ENCODE measurements at places on chromosomes 3 and 15.
A peak's percentile ranks its signal among the peaks of the same experiment; 100 is the strongest.

- DNase-seq = no peak
Observed at GRCh38 chr3:39638301-39638700, 170.8 kb downstream of the MOBP start.

DNA sequence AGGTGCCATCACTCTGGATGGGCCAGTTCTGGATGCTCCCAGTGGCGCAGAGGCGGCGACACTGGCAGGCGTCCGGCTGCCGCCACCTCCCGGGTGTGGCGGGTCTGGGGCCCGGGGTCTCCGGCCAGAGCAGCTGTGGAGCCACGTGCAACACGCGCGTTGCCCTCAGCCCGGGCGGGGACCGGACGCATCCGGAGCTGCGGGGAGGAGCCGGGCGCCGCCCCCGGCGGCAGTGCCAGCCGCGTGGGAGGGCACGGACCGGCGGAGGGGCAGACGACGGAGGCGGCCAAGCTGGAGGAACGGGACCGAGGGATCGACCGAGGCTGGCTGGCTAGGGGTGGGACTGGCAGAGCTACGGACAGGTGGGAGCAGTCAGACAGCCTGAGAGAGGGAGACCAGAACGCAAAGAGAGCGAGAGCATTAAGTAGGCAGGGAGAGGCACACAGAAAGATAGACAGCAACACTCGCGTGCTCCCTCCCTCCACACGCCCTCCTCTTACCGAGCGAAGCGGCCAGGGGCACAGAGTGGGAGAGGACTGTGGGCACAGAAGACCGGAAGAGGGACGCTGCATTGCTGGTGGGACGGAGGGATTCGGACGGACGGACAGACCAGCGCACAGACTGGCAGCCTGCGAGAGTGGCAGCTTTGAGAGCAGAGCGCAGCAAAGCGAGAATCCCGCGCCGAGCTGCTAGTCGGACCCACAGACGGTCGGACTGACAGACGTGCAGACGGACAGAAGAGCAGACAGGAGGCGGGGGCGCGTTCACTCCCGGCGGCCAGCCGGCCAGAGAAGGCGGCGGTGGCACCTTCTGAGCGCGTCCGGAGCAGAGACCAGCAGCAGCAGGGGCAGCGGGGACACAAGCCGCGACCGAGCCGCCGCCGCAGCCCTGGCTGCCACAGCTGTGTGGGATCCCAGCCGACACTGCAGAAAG is at the start of gene ARPP21:
Gene ARPP21 (plus strand): TSS at position 272 of the 933 bp plus-strand sequence. CDS start 42,227 bp downstream, outside the sequence.
- DNase-seq = no peak

GRCh38 chr3:74564560-74564959 is 49.9 kb downstream of the CNTN3 start:
- DNase-seq = peak; percentile 15

DNA sequence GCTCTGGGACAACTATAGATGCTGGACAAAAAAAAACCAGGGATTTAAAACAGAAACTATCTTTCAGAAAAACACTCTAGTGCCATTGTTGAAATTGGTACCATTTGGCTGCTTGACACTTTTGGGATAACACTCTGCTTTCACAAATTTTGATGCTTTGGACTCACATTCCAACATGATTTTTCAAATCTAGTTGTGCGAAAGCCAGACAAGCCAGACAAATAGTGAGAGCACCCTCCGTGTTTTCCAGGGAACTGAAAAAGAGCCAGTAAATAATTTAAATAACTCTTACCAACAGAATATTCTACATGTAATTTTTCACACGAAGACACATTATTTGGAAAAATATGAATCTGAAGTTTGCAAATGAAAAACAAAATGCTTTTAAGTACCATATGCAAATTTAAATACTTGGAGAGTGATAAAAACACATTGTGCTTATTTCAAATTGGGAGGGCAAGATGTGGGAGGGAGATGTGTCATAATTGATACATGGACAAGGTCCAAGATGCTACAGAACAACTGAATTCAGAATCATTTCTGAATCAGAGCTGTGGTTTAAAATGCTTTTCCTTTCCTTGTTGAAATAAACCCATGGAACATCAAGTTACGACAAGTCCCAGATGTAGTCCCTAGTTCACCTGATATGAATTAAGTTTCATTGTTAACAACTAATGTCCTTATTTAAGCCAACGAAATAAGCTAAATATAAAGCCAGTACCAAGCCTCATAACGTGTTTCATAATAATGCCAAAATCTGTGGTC is 144.2 kb upstream of the SOX2 start:
- no peak for DNase-seq

GRCh38 chr3:52243791-52244628 is 1.5 kb upstream of the PPM1M start:
- DNase-seq = peak; percentile 23

- DNase-seq = no peak
Observed at GRCh38 chr15:101614761-101615160, 37.4 kb downstream of the TM2D3 start.

GRCh38 chr3:171552531-171552930 is 92.3 kb upstream of the TNIK start:
- no peak for DNase-seq

GRCh38 chr3:113438224-113438623 is 3.1 kb downstream of the CFAP44 start:
- DNase-seq = no peak

- DNase-seq = no peak
Observed at GRCh38 chr3:128283421-128283820, 130.1 kb downstream of the EEFSEC start.

- DNase-seq = peak; percentile 87
Observed at GRCh38 chr3:73786321-73786807, 161.6 kb upstream of the PDZRN3 start.

DNA sequence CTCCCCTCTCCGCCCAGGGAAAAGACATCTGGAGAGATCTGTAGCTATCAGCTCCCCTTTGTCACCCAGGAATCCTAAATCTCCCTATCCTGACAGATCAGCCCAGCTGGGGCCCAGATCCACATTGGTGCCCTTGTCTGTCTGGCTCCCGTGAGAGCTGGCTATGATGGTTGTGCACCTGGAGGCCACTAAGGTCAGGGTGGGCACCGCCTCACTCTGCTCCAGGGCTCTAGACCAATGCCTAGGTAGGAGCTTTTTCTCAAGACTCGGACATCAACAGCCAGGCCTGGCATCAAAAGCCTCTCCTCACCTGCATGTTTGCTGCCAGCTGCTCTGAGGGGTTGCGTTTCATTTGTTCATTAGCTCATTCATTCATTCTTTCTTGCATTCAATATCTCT is 142.7 kb downstream of the SMAD6 start:
- DNase-seq = no peak

DNA sequence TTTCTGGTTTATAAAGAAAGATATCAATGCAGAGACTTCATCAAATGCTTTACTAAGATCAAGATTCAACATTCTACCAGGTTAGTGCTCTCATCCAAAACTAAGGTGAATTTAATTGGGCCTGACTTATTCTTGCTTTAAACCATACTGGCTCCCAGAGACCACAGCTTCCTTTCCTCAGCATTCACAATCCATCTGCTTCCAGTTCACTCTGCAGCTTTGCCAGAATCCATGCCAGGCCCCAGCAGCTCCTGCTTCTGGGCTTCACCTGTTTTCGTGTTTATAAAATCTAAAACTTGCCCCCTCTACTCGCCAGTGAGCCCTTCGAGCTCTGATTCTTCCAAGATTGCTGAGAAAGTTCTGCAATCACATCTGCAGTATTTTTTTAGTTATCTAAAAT is 2.3 kb downstream of the CPB1 start:
- DNase-seq = no peak

DNA sequence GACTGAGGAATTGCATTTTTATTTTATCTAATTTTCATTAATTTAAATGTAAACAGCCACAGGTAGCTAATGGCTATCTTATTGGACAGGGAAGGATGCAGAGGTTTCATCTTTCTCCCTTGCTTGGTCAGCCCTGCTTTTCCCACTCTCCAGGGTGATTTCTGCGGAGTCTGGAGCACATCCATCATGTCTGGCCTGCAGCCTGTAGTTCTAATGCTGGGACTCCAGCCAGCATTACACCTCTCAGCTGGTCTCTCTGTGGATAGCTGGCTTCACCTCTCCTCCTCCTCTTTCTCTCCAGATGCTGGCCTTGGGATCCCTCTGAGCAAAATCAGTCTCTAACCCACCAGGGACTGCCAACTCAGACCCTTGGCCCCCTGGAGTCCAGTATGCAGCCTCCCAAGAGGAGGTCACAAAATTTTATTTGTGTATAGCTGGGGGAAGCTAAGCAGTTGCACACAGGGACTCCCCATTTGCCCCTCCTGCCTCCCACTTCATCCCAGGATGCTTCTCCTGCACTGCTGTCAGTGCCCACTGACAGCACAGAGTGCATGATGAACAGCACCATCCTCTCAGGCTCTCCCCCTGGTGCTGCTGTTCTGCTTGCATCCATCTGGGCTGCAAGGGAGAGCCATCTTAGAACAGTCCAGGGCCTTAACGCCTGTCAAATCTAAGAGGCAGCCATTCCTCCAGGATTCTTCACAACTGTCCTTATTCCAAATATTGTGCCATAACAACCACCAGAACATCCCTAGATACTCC is 1.7 kb downstream of the BFSP2 start:
- no peak for DNase-seq

DNA sequence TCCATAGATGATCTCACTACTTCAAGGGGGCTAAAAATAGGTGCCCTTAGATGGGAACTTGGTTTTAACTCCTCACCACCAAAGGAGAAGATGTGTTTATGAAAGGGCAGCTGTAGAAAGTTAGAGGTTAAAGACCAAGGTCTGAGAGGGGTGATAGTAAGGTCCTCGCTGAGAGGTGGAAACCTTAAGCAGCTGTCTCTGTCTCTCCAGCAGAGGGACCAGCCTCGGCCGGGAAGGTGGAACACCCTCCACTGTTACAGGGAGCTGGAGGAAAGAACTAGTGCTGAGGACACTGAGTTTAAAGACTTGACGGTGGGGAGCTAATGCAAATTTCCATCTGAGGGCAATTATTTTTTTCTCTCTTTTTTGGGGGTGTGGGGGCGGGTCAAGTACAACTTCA is 8.9 kb upstream of the RLBP1 start:
- no peak for DNase-seq

GRCh38 chr3:30193625-30194044 is 412.8 kb upstream of the TGFBR2 start:
- DNase-seq = no peak

- DNase-seq = no peak
Observed at GRCh38 chr3:15578289-15578867, 23.0 kb downstream of the HACL1 start.

DNA sequence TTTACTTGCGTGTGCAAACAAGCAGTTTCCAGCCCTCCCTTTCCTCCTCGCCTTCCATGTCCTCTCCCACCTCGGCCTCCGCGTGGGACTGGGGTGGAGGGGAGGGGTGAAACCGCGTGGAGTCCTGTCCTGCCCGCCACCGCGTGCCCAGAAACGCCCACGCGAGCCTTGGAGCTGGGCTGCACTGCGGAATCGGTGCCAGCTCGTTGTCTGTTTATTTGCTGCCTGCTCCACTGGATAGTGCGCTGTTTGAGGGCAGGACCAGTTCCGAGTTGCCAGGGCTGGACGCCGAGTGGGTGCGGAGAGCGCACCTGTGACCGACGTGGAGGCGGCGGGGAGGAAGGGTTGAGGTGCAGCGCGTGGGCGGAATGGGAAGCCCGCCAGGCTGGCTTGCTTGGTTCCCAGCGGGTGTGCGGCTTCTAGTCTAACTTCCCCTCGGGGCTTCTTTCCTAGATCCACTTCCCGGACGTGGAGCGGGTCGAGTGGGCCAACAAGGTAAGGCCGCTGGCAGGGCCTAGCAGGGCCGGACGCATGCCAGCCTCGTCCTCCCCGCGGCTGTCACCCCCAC is 17.3 kb downstream of the ESYT3 start:
- no peak for DNase-seq

- peak; percentile 35 for DNase-seq
Observed at GRCh38 chr3:48594417-48595049, 596 bp downstream of the COL7A1 start.

- no peak for DNase-seq
Observed at GRCh38 chr3:79326642-79327041, 441.2 kb downstream of the ROBO1 start.

GRCh38 chr3:55468251-55468650 is 18.9 kb downstream of the WNT5A start:
- no peak for DNase-seq

- DNase-seq = no peak
Observed at GRCh38 chr15:73755481-73755880, 2.3 kb upstream of the INSYN1 start.

- DNase-seq = peak; percentile 10
Observed at GRCh38 chr3:193040836-193041672, 123.4 kb upstream of the MB21D2 start.

DNA sequence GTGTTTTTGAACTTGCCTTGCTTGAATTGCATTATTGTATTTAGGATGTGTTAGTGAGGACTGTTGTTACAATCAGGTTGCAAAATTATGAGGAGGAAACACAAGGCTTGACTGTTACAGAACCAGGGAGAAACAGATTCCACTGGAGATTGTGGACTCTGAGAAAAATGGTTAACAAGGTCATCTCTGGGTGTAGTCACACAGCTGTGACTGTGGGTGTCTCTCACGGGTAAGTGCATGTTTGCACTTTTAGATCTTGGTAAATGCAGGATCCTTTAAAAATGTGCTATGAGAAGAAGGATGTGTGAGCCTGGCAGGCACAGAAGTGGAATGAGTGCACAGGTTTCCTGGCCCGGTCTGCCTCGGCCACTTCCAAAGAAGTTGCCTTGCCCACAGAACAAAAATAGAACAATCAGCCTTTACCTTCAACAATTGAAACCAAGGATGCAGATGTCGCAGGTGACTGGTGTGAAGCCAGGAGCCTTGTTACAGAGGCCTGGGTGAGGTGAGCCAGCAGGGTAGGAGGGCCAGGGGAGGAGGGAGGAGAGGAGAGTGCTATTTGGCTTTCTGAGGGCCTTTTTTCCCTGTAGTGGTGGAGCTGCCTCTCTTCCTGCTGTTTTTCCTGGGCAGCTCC is 68.0 kb downstream of the ABHD5 start:
- DNase-seq = no peak

- no peak for DNase-seq
Observed at GRCh38 chr3:112167758-112168157, 34.7 kb upstream of the GCSAM start.

DNA sequence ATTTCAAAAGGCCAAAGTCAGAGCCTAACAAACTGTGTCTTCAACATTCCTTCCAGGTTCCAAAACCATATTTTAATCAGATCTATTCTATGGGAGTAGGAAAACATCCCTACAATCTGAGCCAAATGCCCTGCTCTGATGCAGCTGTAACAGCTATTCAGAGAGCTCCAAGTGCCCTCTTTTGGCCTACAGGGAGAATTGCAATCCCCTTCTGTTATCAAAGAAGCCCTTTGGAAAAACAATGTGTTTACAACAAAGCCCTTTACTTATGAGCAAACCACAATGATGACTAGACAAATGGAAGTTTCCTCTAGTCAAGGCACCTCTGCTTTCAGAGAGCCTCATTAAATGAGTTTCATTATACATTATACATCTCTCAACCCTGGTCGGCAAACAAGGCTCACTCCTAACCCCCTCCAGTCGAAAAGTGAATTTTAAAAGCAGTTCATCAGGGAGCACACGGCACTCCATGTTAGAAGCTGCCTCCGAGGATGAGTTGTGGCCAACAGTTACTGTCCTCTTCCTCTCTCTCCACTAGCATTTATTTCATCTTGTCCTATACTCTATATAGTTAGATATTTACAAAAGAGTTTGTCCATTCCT is 42.6 kb upstream of the TMCO5A start:
- peak; percentile 30 for DNase-seq
